D341Med (cell line): ENCODE measurements at places on chromosomes 5 and 9.

- DNase-seq: peak; percentile 4
Observed at GRCh38 chr5:150075233-150075632, 11.1 kb downstream of the CSF1R start.

GRCh38 chr9:108168236-108168850 is 678.8 kb upstream of the KLF4 start:
- no peak for DNase-seq

GRCh38 chr9:94084314-94084713 is at the start of gene PTPDC1:
TSS of gene PTPDC1 (plus strand) at chr9:94084464. CDS start at chr9:94084531, 67 bp downstream.
- no peak for DNase-seq

DNA sequence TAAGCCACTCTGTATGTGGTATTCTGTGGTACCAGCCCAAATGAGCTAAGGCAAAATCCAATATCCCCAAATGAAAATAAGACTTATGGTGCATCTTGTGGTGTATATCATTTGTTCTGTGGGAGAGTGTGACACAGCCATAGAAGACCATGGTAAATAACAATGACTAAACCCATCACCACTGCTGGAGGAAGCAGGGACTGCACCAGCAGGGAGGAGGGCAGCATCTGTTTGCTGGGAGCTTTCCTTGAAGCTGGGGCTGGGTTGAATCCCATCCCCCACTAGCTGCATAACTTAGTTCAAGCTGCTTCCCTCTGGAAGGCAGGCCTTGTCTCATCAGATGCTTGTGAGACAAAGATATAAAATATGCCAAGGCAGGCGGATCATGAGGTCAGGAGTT is 14.2 kb downstream of the GADD45G start:
- no peak for DNase-seq

DNA sequence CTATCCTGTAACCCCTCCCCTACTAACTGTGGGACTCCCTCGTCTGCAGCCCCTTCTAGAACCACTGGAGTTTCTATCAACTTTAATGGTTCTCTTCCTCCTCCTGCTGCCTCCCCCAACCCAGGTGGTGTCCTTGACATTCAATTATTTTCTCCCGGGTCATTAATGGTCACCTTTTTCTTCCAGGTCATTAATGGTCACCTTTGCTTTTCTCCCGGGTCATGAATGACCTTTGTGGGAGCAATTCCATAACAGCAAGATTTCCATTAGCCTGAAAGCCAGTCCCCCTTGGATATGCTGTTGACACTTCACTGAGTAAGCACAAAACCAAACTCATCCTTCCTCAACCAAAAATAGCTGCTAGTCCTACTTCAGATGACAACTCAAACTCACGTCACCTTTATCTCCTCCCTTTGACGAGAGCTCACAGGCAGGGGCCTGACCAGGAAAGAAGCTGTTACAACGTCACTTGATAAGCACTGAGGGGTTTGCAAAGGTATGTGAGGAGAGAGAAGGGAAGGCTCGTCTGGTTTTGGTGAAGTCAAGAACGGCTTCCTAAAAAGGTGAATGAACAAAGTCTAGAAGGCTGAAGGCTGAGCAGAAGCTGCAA is 10.9 kb downstream of the CCDC127 start:
- DNase-seq: no peak

DNA sequence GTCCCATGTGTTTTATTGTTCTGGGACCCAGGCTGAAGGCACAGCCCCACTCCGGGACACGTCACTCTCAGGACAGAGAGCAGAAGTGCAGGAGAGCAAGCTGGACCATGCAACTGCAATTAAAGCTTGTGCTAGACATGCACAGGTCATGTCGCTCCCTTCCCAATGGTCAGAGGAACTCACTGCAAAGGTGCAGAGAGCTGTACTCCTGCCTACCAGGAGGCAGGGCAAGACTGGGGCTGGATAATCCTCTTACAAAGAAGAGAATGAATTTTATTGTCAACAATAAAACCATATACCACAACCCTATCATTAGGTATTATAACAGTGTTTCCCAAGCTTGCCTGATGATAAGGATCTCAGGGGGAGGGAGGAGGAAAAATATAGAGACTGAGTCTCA is 74.0 kb upstream of the NEK6 start:
- DNase-seq: no peak

DNA sequence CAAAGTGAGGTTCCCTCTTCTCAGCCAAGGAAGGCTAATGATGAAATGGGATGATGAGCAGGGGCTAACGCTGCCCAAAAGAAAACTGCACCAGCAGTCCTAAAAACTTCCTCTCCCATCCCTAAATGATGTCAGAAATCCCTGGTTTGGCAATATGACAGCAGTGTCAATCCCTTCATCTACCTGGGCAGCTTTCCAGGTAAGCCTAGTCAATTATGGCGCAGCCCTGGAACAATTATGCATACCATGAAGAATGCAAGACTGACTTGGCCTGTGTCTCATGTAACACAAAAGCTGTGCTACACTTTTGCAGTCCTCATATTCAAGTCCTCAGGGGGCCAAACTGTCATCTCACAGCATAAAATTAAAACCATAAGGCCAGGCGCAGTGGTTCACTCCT is 7.0 kb downstream of the DMGDH start:
- DNase-seq: no peak

GRCh38 chr5:124746916-124747790 is 714 bp upstream of the ZNF608 start:
- DNase-seq: no peak

DNA sequence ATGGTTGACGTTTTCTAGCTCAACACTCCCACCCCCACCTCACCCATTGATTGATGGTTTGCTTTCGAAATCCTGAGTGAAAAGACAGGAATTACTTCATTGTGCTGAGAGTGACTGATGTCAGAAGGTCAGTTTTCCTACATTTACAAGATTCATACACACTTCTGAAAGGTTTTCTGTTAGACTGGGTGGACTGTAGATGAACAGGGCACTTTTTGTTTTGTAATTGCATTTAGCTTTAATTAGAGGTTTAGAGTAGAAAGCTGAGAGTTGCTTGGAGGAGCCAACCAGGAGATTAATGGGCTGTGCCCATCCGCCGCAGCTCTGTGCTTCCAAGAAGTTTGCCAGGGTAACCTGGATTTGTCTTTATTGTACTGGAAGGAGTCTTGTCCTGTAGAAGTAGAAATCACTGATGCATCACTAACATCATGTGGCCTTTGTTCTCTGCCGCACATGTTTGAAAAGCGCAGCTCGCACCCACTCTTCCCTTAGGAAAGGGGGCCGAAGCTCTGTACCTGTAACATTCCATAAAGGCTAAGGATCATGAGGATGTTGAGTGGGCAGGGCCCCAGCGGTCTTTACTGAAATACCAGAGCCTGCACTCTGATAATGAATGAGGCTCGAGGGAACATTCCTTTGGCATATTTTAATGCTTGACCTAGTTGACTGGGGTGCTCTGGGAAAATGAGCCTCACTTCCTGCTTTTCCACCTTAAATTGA is 267.6 kb upstream of the DMRT1 start:
- no peak for DNase-seq

- no peak for DNase-seq
Observed at GRCh38 chr9:133540698-133541025, 6.2 kb downstream of the ADAMTSL2 start.

DNA sequence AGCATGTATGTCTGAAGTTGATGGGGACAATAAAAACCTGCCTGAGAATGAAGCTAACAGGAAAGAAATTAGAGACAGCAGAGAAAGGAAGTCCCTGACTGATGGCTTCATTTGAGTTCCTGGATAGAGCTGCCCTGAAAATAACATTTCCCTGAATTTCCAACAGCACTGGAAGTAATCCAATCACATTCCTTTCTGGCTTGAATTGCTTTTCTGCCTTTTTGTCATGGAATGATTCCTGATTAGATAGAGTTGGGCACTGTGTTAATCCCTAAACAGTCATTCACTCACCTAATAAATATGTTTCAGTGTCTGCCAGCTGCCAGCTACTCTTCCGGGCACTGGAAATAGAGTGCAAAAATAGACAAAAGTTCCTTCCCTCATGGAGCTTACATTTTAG is 30.0 kb upstream of the SH3RF2 start:
- DNase-seq: no peak

GRCh38 chr5:84028093-84028492 is 307.4 kb upstream of the HAPLN1 start:
- no peak for DNase-seq

DNA sequence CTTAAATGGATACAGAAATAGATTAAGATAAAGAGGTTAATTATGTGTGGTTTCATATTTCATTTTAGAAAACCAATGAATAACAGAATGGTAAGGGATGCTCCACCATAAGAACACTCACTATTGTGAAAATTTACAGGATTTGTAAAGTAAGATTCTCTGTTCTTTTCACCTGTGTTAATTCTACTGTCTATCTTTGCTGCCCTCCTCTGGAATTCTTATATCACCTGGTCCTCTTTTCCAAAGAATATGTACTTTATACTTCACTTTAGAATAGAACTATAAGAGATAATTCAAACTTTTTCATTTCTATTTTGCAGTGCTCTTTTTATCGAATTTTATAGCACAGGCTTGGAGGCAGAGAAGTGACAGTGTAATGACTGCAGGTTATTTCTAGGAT is 213.4 kb downstream of the LURAP1L start:
- no peak for DNase-seq

- DNase-seq: no peak
Observed at GRCh38 chr5:143759396-143760130, 52.4 kb upstream of the HMHB1 start.

GRCh38 chr9:12972608-12973589 is 198.1 kb downstream of the LURAP1L start:
- DNase-seq: no peak

DNA sequence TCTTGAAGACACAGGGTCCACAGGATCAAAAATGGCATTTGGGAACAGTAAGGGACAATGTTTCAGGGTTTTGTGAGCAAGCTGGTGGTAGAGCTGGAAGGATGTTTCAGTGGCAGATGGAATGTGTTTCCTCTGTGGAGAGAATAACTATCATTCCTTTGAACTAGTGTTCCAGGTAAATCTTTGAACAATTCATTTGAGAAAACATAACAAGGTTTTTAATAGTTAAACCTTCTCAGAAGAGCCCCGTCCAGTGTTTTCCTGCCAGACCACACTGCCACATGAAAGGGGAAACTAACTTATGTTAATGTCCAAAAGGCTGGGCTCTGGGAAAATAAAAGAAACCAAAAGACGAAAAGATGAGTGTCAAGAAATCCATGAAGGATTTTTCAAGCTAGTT is 207.0 kb upstream of the ZNF462 start:
- DNase-seq: no peak

DNA sequence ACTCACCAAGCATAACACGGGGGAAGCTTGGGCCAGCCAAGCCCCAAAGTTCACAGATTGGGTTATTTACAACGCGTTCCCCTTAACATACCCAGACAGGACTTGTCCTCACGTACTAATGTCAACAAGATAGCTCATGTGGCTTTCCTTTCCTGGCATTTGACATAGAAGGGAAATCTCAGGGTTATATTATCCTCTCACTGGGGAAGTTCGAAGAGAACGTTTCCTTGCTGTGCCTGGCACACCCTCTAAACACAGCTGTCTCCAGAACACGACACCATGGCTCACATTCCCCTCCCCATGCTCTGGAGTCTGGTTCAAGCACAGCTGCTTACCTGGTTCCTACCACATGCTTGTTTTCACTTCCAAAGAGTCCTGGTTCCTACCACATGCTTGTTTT is 46.8 kb upstream of the OTULINL start:
- no peak for DNase-seq

DNA sequence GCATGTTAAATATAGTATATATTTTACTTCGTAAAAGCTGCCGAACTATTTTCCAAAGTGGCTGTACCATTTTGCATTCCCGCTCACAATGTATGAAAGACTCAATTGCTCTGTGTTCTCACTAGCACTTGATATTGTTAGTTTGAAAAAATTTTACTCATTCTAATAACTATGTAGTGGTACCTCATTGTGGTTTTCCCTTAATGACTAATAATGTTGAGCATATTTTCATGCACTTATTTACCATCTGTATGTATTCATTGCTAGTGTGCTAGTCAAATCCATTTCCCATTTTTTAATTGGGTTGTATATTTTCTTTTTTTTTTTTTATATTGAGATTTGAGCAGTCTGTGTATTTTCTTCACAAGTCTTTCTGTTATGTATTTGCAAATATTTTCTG is 58.4 kb downstream of the RANBP17 start:
- no peak for DNase-seq

- no peak for DNase-seq
Observed at GRCh38 chr5:142938266-142938880, 168.2 kb downstream of the ARHGAP26 start.

DNA sequence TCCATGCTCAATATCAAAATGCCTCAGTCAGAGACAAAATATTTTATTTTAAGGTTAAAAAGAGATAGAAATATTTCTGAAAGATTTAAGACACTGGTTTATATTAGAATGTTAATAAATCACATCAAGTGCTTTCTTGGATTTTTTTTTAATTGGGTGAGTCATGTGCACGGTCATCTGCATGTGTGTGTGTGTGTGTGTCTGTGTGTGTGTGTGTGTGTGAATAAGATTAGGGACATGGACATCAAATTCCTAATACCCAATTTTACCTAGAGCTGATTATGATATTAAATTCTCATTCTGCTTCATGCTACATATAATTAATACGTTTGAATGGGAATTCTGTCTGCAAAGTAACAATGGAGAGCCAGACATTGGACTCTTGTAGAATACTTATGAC is 122.9 kb downstream of the BASP1 start:
- DNase-seq: no peak

GRCh38 chr9:87812375-87813118 is 70.1 kb upstream of the SPATA31E1 start:
- no peak for DNase-seq

DNA sequence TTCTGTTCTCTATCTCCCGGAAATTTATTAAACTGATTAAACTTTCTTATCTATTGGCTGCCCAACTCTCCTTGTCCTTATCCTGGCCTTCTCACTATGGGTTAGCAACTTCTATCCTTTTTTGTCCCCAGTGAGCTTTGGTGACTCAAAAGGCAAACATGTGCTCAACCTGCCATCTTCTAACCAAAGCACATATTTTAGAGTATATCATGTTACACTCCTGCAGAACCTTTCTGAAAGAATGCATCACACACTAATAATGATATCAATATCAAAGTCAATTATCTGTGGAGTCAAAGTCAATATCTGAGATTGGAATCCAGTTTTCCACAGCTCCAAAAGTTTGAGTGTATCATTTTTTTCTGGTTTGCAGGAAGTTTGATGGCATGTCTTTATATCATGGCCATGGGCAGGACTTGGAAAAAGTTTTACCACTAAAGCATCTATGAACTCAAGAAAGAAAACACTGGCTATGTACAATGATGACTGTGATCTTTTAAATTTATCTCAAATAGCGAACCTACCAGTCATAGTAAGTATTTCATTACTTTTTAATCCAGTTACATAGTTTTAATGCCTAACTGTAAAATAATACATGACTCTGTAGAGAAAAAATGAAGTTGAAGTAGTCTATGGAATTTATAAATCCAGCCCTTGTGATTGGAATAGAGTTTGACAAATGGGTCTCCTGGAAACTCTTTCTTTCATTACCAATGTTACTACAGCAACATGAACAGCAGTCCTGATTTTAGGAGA is 166.8 kb downstream of the DROSHA start:
- no peak for DNase-seq

DNA sequence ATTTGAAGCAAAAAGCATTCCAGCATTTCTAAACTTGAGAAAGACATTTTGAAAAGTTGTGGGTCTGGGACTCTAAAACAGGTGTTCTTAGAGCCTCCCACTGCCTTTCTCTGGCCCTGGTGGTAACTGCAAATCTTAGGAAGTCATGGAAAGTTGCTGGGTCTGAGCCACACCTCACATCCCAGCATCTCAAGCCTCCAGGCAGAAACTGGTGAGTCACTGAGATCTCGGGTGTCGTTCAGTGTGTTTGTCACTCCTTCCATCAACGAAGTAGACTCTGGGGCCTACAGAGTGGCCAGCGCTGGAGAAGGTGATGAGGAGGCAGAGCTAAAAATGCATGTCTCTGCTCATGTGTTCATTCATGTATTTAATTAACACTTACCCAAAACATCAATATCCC is 59.6 kb upstream of the C5orf58 start:
- no peak for DNase-seq
